Kasumi-1 (cell line): ENCODE measurements at places on chromosomes 13 and 19.

- no peak for DNase-seq
Measured at GRCh38 chr19:10006752-10007323, 3.5 kb downstream of the COL5A3 start.

DNA sequence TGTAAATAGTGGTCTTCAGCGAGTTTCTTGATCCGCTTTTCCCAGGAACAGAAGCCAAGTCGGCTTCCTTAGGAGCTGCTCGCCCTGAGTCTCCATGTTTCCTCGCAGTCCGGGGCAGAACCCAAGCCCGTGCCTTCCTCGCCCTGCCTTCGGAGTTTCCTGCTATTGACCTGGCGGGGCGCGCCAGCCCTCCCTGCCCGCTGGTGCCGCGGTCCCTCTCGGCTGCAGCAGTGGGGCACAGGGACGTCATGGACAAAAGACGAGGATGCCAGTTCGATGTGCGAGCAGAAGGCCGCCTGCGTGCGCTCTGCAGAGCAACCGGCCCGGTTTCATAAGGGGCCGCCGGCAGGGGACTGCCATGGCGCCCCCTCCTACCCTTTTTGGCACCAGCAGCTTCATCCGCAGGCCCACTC is 156.6 kb downstream of the TM9SF2 start:
- DNase-seq, result peak; percentile 12

- no peak for DNase-seq
Measured at GRCh38 chr13:107133950-107134349, 566.0 kb upstream of the ARGLU1 start.

GRCh38 chr13:27535546-27535945 is 84.8 kb downstream of the LNX2 start:
- no peak for DNase-seq

DNA sequence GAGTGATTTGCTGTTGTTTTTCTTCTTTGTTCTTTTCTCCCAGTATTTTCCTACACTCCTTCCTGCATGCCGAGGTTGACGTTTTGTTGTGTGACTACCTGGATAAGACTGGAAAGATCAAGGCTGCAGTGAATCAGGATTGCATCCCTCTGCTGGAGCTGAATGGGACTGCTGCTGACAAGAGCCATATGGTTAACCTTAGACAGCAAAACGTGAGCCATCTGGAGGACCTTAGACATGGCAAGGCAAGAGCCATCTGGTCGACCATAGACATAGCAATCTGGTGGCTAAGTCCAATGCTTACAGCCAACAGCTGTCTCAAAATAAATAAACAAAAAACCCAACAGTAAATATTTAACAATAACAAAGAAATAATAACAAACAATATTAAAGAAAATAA is 42.6 kb upstream of the ZNF91 start:
- no peak for DNase-seq

DNA sequence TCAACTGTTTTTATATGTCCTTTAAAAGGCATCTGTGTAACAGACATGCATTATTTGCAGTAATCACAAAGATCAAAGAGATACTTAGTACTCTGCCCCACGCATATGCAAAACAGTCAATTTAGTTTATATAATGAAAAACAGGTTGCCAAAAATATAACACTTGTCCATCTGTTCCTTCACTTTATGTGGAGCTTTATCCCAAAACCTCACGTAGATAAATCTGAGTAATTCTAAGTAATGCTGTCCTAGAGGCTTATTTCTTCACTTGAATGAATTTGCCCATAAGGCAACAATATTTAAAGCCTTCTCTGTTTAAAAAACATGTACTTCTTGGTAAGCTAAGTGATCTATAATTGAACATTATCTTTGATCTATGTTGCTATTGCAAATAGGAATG is 20.3 kb upstream of the SLITRK6 start:
- DNase-seq, result no peak

DNA sequence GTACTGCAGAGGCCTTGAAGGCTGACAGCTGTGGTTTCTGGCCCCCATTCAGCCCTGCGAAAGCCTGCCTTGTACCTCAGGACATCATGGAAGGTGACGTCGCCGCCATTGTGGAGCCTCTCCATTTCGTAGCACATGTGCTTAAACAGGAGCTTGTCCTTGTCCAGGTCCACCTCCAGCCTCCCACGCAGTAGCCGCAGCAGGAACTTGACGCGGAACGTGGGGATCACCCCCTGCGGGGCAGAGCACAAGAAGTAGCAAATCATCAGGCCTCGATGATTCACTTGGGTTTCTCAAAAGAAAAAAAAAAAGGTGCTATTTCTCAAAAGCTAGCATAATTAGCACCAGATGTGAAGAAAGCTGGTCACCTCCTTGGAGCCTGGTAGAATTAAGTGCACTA is 351.0 kb downstream of the NALCN start:
- DNase-seq, result no peak

DNA sequence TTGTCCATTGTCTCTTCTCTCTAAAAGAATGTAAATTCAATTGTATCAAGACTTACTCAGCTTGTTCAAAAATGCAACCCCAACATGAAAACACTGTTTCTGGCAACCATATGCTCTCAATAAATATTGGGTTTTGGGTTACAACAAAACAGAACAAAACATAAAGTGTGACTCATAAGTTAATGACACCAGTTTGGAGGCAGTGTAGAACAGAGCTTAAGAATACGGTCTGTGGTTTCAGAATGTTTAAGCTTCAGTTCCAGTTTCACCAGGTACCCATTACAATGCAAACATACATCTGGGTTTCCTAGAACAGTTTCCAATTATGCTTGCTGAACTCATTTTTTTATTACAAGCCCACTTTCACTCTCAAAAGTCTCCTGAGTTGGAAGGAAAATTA is 285.8 kb upstream of the PCDH9 start:
- no peak for DNase-seq

- peak; percentile 6 for DNase-seq
Measured at GRCh38 chr19:1028062-1028926, 1.9 kb downstream of the CNN2 start.

GRCh38 chr19:29537601-29538000 is 11.8 kb downstream of the VSTM2B start:
- DNase-seq, result no peak

GRCh38 chr13:37656247-37656940 is 57.8 kb upstream of the POSTN start:
- no peak for DNase-seq

DNA sequence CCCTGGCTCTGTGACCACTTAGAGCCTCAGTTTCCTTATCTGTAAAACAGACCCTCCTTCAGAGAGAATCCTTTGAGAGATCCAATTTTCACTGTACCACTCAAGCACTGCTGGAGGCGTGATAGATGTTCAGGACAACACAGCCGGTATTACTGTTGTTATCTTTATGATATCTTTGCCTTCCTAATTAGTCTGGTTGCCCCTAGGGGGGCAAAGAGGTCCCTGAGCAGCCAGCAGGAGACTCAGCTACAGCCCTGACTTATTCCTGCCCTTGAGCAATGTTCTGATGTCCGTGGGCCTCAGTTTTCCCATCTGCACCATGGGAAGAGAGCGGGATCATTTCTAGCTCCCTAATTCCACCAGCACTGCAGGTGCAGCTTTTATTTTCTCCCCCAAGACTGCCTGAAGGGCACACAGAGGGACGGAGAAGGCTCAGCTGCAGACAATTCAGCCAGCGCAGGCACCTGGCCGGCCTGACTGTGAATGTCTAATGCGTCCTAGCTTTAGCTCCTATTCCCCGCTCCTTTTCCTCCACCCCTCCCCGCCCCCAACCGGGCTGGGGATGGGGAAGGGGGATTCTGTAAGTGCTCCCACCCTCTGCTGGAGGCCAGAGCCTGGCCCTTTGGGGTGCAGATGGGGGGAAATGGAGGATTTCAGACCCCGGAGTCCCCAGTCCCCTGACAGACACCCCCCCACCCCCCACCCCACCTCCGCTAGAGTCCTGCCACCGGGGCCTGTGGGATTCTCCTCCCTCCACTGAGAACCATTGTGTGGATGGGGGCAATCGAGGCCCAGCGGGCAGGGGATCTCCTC is 16.2 kb downstream of the TLE5 start:
- no peak for DNase-seq
